ENCODE measurements at places on chromosomes 1 and 21.

DNA sequence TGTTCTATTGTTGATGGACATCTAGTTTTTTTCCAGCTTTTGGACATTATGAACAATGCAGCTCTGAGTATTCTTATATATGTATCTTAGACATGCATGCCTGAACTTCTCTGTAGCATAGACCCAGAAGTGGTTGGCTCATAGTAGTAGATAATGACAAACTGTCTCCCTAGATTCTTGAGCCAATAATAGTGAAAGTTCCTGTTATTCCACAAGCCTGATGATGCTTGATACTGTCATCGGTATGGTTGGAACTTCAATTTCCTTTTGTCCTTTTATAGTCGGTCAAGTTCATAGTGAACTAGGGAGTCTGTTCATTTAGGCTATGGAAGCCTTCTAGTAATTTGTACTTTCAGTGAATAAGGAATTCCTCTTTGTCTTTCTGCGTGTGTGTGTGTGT lies 56.8 kb downstream of the MTR start:
- no peak for DNase-seq

- DNase-seq: no peak
Observed at GRCh38 chr1:87362063-87362833, 33.6 kb downstream of the LMO4 start.

DNA sequence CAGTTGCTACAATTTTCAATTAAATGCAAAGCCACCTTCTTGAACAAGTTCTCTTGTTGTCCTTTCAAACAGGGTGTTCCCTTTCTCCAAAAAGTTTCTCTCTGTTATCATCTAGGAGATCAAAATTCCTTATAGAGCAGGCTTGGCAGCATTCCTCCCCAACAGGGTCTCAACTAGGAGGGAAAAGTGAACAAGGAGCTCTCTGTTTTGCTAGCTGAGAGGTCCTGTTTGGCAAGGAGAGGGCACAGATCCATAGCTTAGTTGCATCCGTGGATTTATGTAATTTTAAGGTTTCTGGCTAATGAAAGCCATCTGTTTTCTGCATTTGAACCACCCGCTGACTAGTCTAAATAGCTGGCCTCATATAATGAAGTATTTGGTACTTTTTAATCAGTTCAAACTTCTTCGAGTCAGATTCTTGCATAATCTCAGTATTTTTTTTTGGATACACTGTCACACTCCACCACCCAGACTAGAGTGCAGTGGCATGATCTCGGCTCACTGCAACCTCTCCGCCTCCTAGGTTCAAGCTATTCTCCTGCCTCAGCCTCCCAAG lies 54.0 kb downstream of the APP start:
- no peak for DNase-seq

DNA sequence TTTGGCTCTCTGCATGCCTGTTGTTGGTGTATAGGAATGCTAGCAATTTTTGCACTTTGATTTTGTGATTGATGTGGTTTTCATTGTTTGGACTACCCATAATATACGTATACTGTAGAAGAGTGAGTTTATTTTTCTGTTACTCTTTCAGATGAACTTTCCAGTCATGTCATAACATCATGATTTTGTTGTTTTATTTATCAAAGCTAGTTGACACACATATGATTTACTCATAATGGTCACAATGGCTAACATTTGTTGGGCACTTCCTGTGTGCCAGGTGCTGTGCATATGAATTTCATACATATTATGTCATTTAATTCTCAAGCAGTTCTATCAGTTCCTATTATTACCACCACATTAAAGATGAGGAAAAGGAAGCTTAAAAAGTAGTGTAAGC lies 98.1 kb upstream of the GUCA2B start:
- DNase-seq: no peak

DNA sequence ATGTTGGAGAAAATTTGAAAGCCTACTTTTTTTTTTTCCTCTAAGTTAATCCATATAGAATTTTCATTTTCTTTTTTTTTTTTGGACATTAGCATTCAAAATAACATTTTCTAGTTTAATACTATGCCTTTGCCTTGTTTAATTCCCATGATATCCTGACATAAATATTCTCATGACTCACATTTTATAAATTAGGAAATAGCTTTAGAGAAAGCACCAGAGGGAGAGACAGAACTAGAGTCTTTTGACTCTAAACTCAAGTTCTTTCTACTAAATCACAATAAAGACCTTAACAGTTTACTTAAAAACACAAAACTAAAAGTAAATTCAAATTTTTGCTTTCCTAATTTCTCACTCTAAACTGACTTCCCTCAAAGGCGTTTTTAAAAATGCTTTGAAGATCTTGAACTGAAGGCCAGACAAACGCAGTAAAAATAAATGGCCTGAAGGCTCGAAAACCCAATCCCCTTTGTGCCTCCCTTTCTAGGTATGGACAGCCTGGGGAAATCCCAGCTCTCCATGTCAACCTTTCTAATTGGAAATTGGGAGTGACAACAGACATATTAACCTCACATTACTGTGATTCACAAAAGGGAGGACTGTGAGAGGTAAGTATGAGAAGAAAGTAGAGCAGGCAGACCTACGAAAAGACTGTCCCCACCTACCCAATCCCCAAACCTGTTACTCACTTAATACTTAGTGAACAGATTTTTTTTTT lies 104.6 kb downstream of the ENAH start:
- DNase-seq: no peak

- DNase-seq: peak; percentile 24
Observed at GRCh38 chr1:185862235-185862634, 128.0 kb downstream of the HMCN1 start.

- DNase-seq: no peak
Observed at GRCh38 chr1:9340172-9340854, 47.6 kb downstream of the SPSB1 start.

DNA sequence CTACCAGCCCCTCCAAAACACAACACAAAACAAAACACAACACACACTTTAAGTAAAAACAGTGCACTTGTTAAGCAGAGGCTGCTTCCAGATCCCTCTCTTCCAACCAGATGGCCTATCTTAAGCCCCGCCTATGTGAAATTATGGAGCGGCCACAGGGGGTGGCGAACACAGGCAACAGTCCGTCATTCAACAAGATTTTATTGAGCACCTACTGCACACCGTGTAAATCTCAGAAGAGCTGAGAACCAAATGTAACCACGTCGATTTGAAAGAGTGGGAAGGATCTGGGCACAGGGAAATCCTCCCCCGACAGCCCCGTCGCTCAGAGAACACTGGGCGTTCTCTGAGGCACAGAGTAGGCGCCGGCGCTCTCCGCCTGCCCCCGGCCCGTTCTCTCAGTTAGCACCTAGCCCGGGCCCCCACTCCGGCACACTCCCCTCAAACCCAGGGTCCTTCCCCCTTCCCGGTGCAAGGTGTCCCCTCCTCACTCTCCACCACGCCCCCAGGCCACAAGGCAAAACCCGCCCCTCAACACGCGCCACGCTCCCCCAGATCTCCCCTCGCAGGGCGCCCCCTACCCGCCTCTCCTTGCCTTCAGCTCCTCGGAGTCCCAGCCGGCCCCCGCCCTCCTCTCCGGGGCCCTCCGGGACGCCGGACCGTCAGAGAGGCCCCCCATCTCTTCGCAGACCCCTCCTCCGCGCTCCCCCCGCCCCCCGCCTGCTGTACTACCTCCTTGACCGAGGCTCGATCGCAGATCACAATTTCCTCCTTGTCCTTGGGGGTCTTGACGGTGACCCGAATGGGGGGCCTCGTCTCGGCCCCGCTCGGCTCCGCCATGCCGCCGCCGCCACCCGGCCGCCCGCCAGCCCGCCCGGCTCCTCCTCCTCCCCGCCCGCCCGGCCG lies 483 bp downstream of the UBQLN4 start:
- DNase-seq: peak; percentile 82
